ENCODE measurements at places on chromosomes 6 and 20.

DNA sequence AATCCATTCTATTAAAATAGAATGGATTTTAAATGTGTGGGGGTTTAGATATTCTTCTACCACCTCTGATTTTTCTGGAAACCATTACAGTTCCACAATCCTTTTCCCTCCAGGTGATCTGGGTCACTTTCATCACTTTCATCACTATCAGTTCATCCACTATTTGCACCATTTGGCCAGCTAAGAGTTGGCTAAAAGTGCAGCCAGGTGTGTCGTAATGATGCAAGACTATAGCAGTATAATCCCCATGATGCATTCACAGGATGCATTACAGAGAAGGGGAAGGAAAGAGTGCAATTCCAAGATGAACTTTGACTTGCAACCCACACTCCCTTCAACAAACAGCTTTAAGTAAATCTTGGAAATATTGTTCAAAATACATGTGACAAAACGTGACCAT, 4.9 kb downstream of the FUCA2 start:
- H3K4me1 ChIP-seq, result peaks cover 4% of the 10 kb centered on the region
- H3K27ac ChIP-seq, result no peak overlapping the region
- H3K27me3 ChIP-seq, result no peaks in the 10 kb centered on the region
- DNase-seq, result no peak
- peaks cover 18% of the 10 kb centered on the region for H3K36me3 ChIP-seq
- H3K4me3 ChIP-seq, result no peak overlapping the region

- H3K4me1 ChIP-seq, result no peaks in the 10 kb centered on the region
- no peak overlapping the region for H3K27ac ChIP-seq
- H3K27me3 ChIP-seq, result no peaks in the 10 kb centered on the region
- H3K36me3 ChIP-seq, result no peaks in the 10 kb centered on the region
- no peak overlapping the region for H3K4me3 ChIP-seq
Observed at GRCh38 chr6:76214546-76214945, 142.1 kb upstream of the IMPG1 start.

GRCh38 chr6:149164199-149164750, 153.2 kb upstream of the TAB2 start:
- no peaks in the 10 kb centered on the region for H3K27me3 ChIP-seq
- H3K36me3 ChIP-seq, result no peaks in the 10 kb centered on the region
- no peak overlapping the region for H3K27ac ChIP-seq
- H3K4me1 ChIP-seq, result peaks cover 21% of the 10 kb centered on the region
- no peak for DNase-seq

GRCh38 chr6:69900869-69901268, 34.5 kb downstream of the COL19A1 start:
- H3K4me1 ChIP-seq, result no peaks in the 10 kb centered on the region
- H3K36me3 ChIP-seq, result no peaks in the 10 kb centered on the region
- no peak for DNase-seq

- no peaks in the 10 kb centered on the region for H3K27me3 ChIP-seq
- no peak overlapping the region for H3K27ac ChIP-seq
- no peaks in the 10 kb centered on the region for H3K36me3 ChIP-seq
- DNase-seq, result no peak
Observed at GRCh38 chr20:29079769-29080690, 2177.4 kb upstream of the DEFB115 start.

GRCh38 chr20:62014488-62014775, 51.2 kb downstream of the TAF4 start:
- no peaks in the 10 kb centered on the region for H3K4me1 ChIP-seq
- H3K4me3 ChIP-seq, result no peak overlapping the region

GRCh38 chr6:98514796-98515195, 319.6 kb upstream of the POU3F2 start:
- no peaks in the 10 kb centered on the region for H3K4me1 ChIP-seq
- no peak overlapping the region for H3K4me3 ChIP-seq
- H3K27ac ChIP-seq, result no peak overlapping the region
- H3K36me3 ChIP-seq, result no peaks in the 10 kb centered on the region
- DNase-seq, result no peak

DNA sequence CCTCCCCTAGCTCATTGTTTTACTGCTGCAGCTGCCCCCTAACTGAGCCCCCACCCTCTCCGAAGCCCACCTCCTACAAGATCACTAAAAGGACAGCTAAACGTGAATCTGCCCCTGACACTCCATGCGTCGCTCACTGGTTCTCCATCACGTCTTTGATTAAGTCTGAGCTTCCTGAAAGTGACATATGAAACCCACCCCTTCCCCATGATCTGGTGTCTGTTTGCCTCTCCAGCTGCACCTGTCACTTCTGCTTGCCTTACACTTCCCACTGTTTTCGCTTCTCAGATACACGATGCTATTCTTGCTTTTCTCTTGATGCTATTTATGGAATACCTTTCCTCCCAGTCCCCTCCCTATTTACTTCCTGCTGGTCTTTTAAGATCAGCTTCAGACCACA, 8.0 kb upstream of the PERP start:
- no peaks in the 10 kb centered on the region for H3K36me3 ChIP-seq
- H3K27me3 ChIP-seq, result no peaks in the 10 kb centered on the region
- no peak overlapping the region for H3K4me3 ChIP-seq
- DNase-seq, result no peak

GRCh38 chr6:44474643-44475042, 87.1 kb downstream of the CDC5L start:
- H3K36me3 ChIP-seq, result no peaks in the 10 kb centered on the region
- no peak overlapping the region for H3K4me3 ChIP-seq
- no peak for DNase-seq
- peaks cover 32% of the 10 kb centered on the region for H3K4me1 ChIP-seq
- no peaks in the 10 kb centered on the region for H3K27me3 ChIP-seq

GRCh38 chr6:19691465-19692167, 145.6 kb upstream of the ID4 start:
- H3K4me1 ChIP-seq, result 0 out of 2 replicates have a peak, but pooled peaks cover 9% of the 10 kb centered on the region
- H3K36me3 ChIP-seq, result no peaks in the 10 kb centered on the region
- H3K4me3 ChIP-seq, result peak overlapping the region; percentile 10
- H3K27ac ChIP-seq, result no peak overlapping the region
- DNase-seq, result no peak

All from SJSA1 (cell line).